Stimulated activated CD4-positive, alpha-beta T cell treated with anti-CD3 and anti-CD28 coated beads, Interleukin-2, amount 100 ng/mL, for 24 hours (primary cell): ENCODE measurements at places on chromosomes 7 and 10.

DNA sequence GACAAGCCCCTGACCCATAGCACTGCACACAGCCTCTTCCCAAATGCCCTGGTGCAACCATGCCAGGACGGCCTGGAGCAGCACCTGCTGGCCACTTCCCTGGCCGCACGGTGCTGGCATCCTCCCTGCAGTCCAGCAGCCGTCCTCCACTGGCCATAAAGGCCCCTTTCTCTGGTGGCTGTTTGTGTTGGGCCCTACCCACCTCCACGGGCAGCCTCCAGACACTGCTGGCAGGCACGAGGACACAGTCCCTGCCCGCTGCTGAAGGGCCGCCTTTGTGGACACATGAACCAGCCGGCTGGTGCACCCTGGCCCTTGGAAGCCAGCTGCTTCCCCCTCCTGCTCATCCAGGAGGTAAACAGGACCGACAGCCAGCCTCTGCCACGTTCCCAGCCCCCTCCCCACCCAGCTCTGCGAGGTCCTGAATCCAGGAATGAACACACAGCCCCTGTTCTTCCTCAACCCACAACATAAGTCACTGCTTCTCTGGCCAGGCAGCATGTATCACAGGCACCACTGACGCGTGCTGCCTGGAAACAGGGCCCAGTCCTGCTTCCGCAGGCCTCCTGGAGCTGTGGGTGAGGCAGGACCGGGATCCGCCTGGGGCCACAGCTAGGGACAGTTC, 43.8 kb downstream of the SPOCK2 start:
- no peak for DNase-seq

- DNase-seq: no peak
Measured at GRCh38 chr10:110360857-110361474, 56.2 kb upstream of the SMNDC1 start.

GRCh38 chr7:94578614-94579013, 69.0 kb downstream of the CASD1 start:
- no peak for DNase-seq

- DNase-seq: no peak
Measured at GRCh38 chr7:100546129-100546925, 7.3 kb downstream of the AGFG2 start.

DNA sequence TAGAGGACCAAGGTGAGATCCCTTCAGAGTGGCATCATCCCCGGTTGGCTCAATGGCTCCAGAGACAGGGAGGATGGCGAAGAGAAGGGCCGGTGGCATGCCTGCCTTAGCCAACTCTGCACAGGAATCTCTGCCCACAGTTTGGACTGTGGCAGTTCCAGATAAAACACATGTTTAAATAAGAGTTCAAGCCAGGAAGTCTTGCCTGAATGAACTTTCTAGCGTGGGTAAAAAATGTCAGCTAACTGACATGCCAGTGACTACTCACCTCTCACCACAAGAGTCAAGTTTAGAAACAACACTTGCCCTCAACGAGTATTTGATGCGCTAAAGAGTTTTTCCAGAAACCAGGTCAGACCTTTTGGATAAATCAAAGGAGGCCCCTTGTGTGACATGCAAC, 3.0 kb downstream of the NOD1 start:
- DNase-seq: no peak

GRCh38 chr10:59376846-59377245, 14.5 kb upstream of the FAM13C start:
- no peak for DNase-seq

- DNase-seq: no peak
Measured at GRCh38 chr10:72539137-72539536, 86.7 kb downstream of the MICU1 start.

GRCh38 chr7:105677817-105678573, 96.7 kb upstream of the EFCAB10 start:
- peak; percentile 53 for DNase-seq

GRCh38 chr7:50352282-50352681, 47.8 kb downstream of the IKZF1 start:
- DNase-seq: no peak

- peak; percentile 41 for DNase-seq
Measured at GRCh38 chr10:102322914-102323313, 72.6 kb upstream of the NFKB2 start.

DNA sequence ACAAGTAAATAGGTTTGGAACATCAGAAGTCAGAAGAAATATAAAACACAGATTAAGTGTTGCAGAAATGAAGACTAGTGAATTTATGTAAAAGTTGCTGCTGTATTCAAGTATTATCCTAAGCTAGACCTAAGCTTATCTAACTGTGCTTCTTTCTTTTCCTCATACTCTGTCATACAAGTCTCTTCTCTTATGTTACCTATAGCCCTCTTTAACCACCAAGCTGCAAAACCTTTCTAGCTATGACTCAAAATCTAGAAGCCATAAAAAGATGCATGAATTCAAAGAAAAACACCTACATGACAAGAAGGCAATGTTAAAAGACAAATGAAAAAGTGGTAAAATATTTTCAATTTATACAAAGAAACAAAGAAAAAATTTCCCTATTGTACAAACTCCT, 23.0 kb downstream of the DENND11 start:
- DNase-seq: no peak

DNA sequence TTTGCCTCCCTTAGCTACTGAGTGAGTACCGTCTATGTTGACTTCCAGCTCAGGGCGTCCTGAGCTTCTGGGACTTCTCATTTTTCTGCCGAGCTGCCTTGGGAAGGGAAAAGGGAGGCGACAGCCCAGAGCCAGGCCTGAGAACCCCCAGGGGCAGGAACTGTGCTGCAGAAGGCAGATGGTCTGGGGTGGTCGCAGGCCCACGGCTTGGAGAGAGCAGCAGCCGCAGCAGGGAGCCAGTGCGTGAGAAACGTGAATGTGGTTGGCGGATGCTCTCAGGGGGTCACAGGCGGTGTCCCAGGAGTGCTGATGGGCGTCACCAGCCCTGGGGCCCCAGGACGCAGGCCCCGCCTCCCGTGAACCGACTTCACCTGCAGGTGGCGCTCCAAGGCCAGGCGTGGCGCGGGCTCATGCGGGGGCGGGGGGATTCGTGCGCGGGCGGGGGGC, 9.2 kb upstream of the PWWP2B start:
- DNase-seq: peak; percentile 75

DNA sequence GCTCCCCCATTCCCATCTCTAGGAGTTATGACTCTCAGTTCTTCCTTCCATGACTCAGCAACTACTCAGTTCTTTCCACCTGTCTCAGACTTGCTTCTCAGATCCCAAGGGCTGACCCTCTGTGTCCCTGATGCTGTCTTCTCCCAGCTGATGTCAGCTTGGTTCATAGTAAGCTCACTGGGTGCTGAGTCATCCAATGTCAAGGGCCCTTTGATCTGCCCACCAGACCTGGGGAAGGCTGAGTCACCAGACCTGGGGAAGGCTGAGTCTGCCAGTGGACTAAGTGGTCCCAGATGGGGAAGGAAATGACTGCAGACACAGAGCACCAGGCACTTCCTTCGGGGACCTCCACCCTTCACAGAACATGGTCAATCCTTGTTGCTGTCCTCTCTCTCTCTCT, 76.1 kb upstream of the ZEB1 start:
- peak; percentile 68 for DNase-seq

DNA sequence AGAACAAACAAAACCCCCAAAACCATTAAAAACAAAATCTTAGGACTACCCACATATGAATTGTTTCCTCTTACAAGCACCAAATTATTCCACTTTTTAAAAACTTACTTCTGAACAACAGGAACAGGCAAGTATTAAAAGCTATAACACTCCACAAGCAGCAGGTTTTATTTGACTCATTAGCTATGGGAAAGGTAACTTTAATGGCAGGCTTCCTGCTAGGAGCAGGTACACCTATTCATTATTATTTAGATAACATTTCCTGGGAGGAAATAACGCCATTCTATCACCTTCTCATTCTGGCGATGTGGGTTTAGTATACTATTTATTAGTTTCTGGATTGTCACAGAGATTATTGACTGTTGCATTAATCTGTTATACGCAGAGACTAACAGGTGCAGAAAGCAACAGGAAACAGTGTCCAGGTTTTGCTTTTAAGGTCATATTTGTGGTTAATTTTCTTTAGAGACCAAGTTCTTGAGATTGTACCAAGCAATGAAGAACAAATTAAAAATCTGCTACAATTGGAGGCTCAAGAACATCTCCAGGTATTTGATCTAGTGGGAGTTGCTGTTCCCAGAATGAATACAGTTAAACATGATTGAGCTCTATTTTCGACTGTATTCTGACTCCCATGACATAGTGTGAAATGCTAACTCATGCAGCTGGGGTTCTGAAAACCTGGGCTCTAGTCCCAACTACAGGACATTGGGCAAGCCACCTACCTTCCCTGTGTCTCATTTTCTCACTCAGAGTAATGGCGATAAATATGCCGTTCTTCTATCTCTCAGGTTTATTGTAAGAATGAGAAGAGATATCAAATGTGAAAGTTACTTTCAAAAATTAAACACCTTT, 2.0 kb downstream of the CPA2 start:
- no peak for DNase-seq

GRCh38 chr10:60662917-60663614, 115.2 kb upstream of the CDK1 start:
- no peak for DNase-seq

GRCh38 chr7:92836489-92836999, at the start of gene CDK6:
Gene CDK6, minus strand, starts transcription at chr7:92836573. Its CDS starts 3,250 bp downstream, at chr7:92833323.
- peak; percentile 76 for DNase-seq

- DNase-seq: no peak
Measured at GRCh38 chr10:17671307-17671706, 27.4 kb downstream of the STAM start.

DNA sequence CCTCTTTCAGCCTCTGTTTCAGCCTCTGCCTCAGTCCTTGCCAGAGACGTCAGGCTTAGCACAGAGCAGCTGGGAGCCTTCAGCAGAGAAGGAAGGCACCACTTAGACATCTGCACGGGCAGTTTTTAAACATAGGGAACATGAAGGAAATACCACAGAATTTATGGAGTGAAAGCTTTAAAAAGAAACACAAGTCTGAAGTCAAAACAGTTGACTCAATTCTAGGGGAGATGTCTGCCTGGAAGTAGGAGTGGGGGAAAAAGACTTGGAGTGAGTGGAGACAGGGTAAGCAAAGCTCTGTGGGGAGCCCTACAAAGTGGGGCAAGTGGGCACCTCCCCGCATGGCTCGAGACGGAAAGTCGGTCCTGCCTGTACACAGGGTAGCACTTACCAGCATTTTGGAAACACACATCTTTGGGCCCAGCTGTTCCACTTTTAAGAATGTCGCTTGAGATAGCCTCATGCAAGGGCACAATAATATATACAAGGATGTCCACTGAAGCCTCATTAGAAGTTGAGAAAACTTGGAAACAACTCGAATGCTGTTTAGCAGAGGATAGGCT, 5.0 kb upstream of the TBXAS1 start:
- DNase-seq: no peak

DNA sequence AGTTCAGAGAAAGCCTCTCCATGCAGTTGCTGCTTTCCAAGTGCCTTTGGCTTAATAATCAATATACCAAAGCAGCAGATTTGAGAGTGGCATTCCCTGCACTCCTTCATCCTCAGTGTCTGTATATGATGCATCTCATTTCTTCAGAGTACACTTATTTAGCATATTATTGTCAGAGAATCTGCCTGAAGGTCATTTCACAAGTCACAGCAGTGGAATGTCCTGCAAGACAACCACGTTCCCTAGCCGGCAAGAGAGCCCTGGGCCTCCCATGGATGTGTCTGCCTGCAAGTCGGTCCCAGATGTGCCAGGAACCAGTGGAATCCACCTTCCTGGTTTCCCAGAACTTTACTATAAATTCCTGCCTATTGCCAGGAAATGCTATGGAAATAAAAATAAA, 289.4 kb upstream of the IGFBP3 start:
- DNase-seq: no peak

- DNase-seq: no peak
Measured at GRCh38 chr7:31783221-31783620, 96.2 kb downstream of the PPP1R17 start.

GRCh38 chr10:30059209-30060107, at the start of gene JCAD:
Gene JCAD, minus strand, starts transcription at chr10:30059586. Its CDS starts 11,774 bp downstream, at chr10:30047812.
- peak; percentile 48 for DNase-seq

DNA sequence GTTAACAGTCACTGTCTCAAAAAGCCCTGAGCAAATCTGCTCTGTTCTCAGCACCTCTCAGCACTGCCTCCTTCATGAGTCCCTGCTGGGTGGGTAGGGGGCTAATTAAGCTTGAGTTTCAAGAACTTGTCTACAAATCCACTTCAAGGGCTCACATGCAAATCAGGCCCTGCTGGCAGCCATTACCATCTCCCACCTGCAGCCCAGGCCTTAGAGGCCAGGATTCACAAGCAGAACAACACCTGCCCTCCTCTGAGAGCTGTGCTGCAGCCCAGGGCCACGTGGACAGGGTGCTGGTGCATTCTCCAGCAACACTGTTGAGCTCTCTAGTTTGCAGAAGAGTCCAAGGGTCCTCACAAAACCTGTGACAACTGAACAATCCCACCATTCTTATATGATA, 119.2 kb downstream of the DPP6 start:
- no peak for DNase-seq

DNA sequence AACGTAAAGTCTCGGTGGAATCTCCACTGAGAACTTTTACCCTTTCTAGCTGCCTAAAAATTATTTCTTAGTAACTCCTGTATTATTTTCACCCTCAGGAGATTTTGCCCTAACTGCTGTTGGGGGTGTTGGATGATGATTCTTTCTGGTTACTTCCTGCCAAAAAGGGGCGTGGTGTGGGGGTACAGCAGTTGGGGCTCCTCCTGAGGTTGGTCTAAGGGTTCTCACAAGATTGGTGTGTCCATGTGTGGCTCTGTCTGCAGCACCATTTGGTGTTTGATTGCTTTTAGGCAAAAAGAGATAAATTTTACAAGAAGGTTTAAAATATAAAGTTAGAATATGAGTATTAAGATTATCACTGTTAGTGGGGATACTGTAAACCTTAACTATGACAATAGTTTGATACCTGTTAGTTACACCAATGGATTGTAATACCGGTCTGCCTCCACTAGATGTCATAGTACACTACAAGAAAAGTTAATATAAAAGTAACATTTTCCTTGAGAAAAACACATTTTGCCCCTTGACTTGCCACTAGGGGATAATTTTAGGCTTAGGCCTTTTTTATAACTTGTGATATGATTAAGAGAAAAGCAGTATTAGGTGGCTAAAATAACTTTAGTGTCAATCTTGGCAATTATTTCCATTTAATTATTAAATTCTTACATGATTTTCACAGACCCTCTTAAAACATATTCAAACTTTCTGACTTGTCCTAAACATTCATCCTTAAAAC, 928.7 kb downstream of the IPMK start:
- DNase-seq: no peak

DNA sequence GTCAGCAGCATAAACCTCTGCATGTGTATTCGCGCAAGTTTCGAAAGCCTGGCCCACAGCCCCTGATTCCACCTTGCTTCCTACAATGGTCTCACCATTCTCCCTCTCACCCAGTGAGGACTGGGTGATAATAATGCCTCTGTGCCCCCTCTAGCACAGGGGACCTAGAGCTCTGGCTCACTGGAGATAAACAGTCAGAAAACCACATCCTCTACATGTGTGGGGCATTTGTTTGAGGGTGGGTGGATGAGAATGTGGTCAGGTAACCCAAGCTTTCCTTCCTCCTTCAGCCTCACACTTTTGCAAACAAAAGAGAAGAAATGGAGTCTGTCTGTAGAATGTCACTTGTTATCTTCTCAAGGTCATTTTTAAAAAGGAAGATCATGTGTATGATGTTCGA, 373.5 kb downstream of the KCNMA1 start:
- DNase-seq: no peak

GRCh38 chr7:152403726-152404125, 32.1 kb downstream of the KMT2C start:
- no peak for DNase-seq

GRCh38 chr10:19483421-19483820, 332.8 kb upstream of the PLXDC2 start:
- DNase-seq: no peak
